ENCODE measurements at places on chromosomes 3 and 15.

- no peak for DNase-seq
Observed at GRCh38 chr3:20637729-20638128, 451.7 kb upstream of the SGO1 start.

DNA sequence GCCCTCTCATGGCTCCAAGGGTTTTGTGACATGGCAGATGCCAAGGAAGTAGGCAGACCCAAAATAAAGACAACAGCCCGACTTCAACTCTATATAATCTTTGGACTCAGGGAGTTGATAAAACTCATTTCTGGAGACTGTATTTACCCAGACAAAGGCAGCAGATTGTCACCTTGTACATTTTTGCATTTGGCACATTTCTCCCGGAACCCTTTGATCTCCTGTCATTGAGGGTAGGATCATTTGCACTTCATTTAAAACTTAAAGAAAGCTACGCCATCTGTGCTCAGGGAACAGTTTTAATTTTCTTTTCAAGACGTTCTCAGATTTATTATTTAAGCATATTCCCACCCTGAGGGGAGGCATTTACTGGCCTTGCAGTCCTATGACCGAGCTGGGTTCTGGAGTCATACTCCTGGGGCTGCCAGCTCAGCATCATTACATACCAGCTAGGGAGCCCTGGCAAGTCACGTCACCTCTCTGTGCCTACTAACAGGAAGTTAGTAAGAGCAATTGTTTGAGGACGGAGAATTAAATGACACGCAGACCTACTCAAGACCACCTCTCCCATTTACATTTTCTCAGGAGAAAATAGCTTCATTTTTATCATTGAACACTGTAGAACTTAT, 5.9 kb downstream of the CDCP1 start:
- no peak for DNase-seq

GRCh38 chr3:127857333-127857732, 35.0 kb upstream of the MGLL start:
- no peak for DNase-seq

GRCh38 chr3:150300388-150300787, 107.7 kb upstream of the TSC22D2 start:
- DNase-seq = no peak

DNA sequence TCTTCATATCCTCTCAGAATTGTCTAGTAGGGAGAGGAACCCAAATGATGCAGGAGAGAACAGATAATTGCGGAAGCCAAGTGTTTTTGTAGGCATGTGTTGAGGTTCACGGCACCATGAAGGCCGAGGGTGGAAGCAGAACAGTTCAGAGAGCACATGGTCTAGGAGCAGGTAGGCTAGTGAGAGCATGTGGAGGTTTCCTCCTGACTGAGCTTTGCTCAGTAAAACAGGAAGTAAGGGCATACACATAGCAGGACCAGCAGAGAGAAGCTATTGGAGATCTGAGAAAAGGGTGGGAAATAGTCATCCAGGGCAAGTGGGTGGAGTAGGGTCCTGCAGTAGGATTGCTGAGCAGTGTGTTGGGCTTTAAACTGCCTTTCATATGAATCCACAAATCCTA, 491.1 kb downstream of the FHIT start:
- DNase-seq = no peak

- no peak for DNase-seq
Observed at GRCh38 chr3:74106925-74107324, 482.2 kb upstream of the PDZRN3 start.

GRCh38 chr3:149145356-149145755, 15.9 kb downstream of the HPS3 start:
- DNase-seq = no peak

GRCh38 chr3:20490996-20491395, 305.0 kb upstream of the SGO1 start:
- DNase-seq = no peak

DNA sequence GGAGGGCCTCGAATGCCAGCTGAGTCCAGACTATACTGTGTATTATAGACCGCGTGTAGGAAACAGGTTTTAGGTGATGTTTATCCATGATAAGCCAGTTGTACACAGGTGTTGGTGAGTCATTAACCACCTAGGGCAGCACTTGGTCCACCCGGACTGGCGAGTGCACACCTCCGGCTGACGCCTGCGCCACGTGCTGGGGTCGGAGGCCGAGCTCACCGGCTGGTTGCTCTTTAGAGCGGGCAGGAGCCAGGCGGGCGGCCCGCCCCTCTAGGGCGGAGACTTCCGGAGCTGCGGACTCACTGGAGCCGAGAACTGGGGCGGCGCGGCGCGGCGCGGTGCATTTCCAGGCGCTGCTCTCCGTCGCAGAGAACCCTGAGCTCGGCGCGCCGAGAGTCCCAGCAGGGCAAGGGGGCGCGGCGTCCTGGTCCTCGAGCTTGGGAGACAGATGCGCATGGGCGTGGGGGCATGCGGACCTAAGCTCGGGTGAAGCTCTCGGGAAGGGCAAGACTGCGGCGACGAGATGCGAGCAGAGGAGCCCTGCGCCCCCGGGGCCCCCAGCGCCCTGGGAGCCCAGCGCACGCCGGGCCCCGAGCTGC, at the start of gene ESYT3:
Gene ESYT3, plus strand, starts transcription at position 341 of the 599 bp plus-strand sequence. Its CDS starts 183 bp downstream, at position 524.
- DNase-seq = no peak

DNA sequence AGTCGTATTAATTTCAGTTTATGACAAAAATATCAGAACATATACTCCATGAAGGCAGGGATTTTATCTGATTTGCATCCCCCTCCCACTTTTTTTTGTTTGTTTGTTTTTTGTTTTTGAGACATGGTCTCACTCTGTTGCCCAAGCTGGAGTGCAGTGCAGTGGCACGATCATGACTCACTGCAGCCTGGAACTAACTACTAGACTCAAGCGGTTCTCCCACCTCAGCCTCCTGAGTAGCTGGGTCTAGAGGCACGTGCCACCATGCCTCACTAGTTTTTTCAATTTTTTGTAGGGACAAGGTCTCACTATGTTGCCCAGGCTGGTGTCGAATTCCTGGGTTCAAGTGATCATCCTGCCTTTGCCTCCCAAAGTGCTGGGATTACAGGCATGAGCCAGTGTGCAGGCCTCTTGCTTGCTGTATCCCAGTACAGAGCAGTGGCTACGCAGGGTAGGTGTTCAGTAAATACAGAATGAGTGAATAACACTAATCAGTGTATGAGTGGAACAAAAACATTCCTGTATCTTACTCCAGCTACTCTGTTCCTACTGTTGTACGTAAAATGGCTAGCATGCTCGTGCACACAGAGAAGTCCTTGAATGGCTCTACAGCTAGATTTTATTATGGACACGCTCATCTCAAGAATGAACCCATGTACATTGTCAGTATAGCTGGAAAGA, 272.4 kb downstream of the FOXP1 start:
- no peak for DNase-seq

- DNase-seq = no peak
Observed at GRCh38 chr3:134606033-134607025, 44.5 kb downstream of the KY start.

DNA sequence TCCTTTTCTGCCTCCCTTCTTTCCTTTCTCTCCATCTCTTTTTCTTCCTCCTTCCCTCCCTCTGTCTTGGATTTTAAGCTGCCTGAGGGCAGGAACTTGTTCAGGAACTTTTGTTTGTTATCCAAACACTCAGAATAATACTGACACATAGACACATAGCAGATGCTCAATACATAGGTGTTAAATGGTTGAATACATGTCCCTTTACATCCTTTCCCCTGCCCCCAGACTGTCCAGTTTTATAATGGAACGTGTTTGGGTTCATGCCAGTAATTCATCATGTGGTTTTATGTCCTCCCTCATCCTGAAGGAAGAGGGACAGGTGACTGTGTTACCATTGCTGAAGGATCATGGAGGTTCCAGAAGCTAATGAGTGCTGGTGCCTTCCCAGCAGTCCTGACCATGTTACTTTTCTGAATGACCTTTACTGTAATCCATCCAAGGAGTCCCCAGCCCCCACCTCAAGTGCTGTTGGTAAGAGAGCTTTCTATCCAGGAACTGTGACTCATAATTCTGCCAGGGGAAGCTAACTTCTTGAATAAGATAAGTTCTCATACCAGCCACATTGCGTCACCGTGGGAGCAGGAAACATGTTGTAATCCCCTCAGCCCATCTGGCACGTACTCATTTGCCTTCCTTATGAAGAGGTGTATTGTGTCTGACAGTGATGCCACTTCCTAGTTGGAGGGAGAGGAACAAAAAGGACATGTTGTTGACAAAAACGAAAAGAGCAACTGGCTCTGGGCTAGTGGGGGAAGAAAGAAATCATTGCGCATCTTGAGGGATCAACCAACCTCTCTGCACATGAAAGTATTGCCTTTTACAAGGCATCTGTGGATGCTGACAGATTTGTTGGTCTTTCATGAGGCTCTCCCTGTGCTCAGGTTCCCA, 52.4 kb downstream of the IL1RAP start:
- no peak for DNase-seq

DNA sequence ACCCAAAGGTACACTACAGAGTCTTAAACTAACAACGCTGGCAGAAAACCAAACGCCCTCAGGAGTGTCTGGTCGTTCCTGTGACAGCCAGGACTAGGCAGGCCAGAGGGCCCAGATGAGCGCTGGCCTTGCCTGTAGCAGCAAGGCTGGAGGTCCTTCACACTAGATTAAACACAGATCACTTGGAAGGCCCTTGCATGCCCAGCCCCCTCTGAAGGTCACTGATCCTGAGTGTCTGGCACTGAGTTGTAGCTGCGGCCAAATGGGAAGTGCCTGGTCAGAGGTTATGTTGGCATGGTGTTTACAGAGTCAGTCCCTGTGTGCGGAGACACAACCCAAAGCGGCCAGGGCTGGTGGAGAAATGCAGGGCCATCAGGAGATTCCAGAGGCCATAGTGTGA, 58.9 kb downstream of the ZNF621 start:
- DNase-seq = no peak

- DNase-seq = no peak
Observed at GRCh38 chr3:107024551-107025026, 352.6 kb upstream of the CCDC54 start.
